Sigmoid colon (tissue), 7 donors: ENCODE measurements at places on chromosomes 6 and 20.

GRCh38 chr6:139159016-139159415, 24.1 kb downstream of the HECA start:
- DNase-seq = no peak

GRCh38 chr20:39248862-39249485, 286.8 kb downstream of the DHX35 start:
- DNase-seq = no peak

GRCh38 chr6:17910189-17910588, 77.2 kb downstream of the KIF13A start:
- DNase-seq = no peak

DNA sequence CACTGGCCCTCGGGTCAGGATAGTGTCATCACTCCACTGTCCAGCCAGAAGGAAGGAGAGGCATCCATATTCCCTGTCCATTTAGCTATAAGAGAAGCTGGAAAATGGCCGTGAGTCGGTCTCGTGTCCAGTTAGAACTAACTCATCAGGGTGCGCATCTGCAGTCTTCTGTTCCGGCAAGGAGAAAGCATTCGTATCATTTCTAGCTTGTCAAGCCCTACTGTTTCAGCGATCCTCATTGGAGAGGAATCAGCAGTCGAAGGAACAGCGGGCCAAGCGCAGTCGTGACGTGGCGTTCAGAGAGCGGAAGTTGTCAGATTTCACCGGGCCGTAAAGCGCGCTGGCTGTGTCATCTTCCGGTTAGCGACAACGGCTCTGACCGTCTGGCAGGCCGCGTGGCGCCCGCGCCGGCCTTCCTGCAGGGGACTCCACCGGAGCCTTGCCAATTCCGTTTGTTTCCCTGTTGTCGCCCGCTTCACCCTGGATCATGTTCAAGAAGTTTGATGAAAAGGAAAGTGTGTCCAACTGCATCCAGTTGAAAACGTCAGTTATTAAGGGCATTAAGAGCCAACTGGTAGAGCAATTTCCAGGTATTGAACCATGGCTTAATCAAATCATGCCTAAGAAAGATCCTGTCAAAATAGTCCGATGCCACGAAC, 32.9 kb downstream of the HM13 start:
- DNase-seq = peak; percentile 93

DNA sequence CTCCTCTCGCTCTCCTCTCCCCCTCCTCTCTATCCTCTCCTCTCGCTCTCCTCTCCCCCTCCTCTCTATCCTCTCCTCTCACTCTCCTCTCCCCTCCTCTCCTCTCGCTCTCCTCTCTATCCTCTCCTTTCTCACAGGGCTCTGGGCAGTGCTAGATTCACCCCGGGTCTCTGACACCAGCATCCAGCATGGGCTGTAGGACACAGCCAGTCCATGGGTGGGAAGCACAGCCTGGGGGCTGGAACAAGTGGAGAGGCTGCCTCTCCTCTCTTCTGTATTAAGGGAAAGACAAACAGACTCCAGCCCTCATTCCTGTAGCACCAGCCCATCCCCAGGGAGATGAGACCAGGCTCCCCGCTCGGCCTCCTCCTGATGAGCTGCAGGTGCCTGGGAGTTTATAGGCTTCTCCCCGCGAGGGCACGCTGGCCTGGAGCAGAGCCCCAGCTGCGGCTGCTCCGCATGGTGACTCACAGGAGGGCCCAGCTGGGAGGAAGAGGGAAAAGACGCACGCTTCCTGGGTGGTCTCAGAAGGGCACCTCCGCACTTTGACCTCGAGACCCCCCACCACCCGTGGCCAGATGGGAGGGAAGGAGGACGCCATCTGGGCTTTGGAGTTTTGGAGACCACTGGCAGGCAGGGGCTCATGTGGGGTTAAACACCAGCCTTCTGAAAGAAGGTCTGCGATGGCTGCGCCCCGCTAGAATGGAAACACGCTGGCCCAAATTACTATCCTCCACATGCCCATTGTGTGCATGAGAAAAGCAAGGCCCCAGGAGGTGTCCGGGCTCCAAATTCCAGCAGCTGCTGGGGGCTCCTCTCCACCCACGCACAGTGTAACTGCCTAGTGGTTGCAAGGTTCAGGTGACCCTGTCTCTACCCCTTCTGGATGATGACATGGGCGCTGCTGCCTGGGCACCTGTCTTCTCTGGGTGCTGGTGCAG, 68.0 kb downstream of the BMP7 start:
- no peak for DNase-seq

DNA sequence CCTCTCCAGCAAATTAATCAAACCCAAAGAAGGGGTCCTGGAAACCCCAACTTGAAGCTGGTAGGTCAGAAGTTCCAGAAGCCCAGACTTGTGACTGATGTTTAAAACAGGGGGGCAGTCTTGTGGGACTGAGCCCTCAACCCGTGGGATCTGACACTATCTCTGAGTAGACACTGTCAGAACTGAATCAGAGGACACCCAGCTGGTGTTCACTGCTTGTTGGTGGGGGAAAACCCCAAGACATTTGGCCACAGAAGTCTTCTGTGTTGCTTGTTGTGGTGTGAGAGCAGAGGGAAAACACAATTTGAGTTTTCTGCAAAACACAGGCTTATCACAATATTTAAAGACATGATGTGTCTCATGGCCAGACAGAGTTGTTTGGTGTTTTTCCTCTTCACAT, 29.9 kb downstream of the KIF13A start:
- no peak for DNase-seq

DNA sequence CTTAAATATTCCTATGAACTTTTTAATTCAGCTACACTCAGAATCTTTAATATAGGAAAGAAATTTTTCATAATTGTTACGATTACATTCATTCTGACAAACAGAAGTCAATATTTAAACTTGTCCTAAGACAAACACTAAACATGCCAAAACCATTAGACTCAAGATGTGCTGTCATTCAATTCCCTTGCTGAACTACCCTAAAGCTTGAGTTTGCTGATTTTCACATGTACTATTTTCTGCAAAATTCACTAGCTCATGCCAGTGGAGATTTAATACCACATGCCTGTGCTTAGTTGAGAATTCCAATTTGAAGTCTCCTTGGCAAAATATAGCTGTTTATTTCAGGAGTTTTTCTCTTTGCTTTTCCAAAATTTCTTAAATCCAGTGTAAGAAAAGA, 448.0 kb downstream of the COL12A1 start:
- no peak for DNase-seq

DNA sequence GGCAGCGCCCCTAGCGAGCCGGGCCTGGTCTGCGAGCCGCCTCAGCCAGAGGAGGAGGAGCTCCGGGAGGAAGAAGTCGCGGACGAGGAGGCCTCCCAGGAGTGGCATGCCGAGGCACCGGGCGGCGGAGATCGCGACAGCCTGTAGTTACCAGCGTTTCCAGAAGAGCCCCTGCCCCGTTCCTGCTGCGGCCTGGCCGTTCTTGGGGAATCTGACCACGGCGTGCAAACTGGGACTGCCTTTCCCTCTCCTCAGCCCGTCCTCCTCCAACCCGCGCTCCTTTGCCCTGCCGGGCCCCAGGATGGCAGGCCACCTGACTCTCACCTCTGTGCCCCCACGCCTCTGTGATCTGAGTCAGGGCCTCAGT, 802 bp downstream of the HDGFL1 start:
- no peak for DNase-seq

- no peak for DNase-seq
These were observed 183.6 kb downstream of the JARID2 start for GRCh38 chr6:15429141-15430110.

- DNase-seq = no peak
These were observed 291.4 kb upstream of the QKI start for GRCh38 chr6:163123098-163123497.

- no peak for DNase-seq
These were observed at the start of gene FOXQ1 for GRCh38 chr6:1311400-1312202. TSS of gene FOXQ1 (plus strand) at chr6:1312098. CDS start at chr6:1312705, 607 bp downstream.

GRCh38 chr6:30612687-30613248, 4.3 kb downstream of the PPP1R10 start:
- peak; percentile 63 for DNase-seq

DNA sequence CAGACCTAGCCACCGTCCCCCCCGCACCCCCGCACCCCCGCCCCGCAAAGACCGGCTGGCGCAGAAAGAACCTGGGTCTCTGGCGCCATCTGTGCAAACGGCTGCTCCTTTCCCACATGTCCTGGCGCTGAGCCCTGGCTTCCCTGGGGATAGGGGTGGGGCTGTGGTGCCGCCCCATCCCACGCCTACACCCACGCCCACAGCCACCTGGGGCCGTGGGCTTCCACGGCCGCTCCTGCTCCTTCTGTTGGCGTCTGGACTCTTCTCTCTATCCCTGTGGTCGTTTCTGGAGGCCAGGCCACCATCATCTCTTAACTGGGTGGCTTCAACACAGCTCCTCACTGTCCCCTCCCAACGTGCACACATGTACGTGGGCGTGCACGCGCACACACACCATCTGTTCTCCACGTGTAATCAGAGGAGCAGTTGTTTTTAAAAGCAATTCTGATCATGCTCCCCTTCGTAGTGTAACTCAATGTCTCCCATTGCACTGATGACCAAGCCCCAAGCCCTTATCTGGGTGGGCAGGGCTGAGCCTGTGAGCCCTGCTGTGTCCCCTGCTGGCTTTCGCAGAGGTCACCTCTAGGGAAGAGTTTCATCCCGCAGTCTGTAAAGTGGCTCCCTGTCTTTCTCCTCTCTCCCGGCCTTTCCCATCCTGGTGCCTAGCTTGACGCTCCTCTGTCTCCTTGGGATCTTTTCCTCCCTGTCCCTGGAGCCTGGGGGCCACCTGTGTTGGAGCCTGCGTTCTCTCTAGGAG, 31.9 kb upstream of the FAM83D start:
- DNase-seq = no peak
